ENCODE measurements at places on chromosomes 7 and 10.

- no peak for DNase-seq
Measured at GRCh38 chr7:151008143-151008510, 16.2 kb downstream of the ATG9B start.

DNA sequence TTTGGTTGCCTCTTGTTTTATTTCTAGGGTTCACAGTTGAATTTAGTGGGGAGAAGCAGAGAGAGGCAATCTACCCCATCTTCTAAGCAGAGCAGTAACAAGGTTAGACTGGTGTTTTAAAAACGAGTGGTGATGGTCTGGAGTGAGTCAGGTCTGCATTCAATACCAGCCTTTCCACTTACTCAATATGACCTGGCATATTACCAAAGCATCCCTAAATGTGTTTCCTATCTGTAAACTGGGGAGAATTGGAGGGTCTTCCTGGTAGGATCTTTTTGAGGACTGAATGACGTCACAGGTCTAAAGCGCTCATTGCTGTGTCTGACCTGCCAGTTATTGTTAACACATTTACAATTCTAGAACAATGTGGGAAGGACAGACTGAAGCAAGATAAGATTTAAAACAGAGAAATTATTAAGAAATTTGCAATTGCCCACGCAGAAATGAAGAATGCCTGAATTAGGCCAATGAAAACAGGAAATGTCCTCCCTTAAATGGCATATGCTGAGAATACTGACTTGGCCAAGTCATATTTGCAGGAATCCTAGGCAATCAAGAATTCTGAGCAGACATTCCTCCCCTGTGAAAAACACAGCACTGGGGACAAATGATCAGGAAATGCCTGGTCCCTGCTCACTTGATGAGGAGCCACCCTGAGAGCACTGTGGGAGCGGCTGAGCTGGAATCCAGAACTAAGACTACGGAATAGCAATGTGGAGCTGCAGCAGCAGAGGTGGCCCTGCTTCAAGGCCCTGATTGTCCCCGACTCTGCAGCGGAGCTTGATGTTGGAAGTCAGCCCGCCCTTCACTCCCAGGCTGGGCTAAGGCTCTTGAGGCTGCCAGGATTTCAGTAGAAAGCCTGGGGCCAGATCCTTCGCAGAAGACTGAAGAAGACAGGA is 184.5 kb upstream of the CXCL12 start:
- no peak for DNase-seq

GRCh38 chr10:50561816-50562215 is 61.9 kb downstream of the SGMS1 start:
- DNase-seq, result no peak

GRCh38 chr7:140421521-140421920 is 17.7 kb downstream of the RAB19 start:
- no peak for DNase-seq

- DNase-seq, result no peak
Measured at GRCh38 chr10:21264271-21264670, 261.2 kb downstream of the SKIDA1 start.

GRCh38 chr7:100130608-100131453 is 4.1 kb downstream of the MBLAC1 start:
- DNase-seq, result peak; percentile 74

- DNase-seq, result no peak
Measured at GRCh38 chr7:1698951-1699350, 28.9 kb downstream of the ELFN1 start.

- DNase-seq, result no peak
Measured at GRCh38 chr7:110224643-110225042, 866.3 kb upstream of the LRRN3 start.

DNA sequence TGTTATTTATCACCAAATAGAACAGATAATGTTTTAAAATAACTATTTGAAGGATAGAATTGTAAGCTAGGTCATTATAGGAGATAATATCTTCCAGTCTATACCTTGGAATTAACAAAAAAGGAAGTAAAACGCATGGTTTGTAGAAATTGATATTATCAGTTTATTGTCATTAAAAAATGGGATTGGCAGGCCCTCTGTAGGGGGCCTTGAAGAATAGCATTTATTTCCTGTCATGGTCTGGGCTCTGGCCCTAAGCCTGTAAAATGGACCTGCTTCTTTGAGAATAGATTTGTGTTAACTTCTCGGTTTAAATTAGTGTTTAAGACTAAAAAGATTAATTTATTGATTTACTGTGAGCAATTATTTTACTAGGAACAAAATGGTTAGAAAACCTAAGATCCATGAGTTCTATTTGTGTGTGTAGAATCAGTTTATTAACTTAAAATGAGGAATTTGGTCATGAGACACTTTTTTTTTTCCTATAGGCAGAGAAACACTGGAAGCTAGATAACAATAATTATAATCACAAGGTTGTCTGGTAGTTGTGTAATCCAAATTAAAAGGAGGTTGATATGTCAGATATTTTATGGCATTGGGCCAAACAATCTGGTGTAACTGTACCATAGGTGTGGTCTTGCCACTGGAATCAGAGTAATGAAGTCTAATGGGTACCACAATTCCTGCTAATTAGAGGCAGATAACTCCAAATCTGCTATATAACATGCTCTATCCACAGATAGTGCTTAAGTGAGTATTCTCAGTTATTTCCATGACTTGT is 197.4 kb upstream of the FOXP2 start:
- DNase-seq, result no peak

- DNase-seq, result no peak
Measured at GRCh38 chr7:138538518-138538917, 78.5 kb downstream of the TRIM24 start.

- DNase-seq, result no peak
Measured at GRCh38 chr7:100892364-100893317, 3.0 kb downstream of the ACHE start.

DNA sequence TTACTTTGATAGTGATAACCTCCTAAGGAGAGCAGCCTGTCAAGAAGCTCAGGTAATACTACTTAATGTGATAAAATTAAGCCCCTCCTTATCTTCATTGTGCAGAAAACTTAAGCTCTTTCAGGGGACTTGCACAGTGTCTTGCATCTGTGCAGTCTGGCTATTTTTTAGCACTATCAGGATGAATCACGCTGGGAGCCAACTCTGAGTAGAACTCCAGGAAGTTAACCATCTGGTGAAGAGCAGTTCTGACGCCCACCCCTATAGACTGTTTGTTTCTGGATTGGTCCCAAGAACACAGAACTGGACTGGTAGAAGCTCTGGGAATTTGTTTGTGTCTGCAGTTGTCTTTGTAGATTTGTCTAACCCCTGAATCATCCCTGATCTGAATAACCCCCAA is 41.9 kb downstream of the AGK start:
- no peak for DNase-seq

GRCh38 chr7:5552123-5552522 is 128.5 kb upstream of the TNRC18 start:
- no peak for DNase-seq

GRCh38 chr7:122622682-122623081 is 76.2 kb downstream of the RNF133 start:
- DNase-seq, result no peak

- DNase-seq, result no peak
Measured at GRCh38 chr7:111409714-111410422, 152.4 kb downstream of the IMMP2L start.

GRCh38 chr10:14530465-14530864 is 199.7 kb upstream of the FRMD4A start:
- DNase-seq, result no peak

- DNase-seq, result no peak
Measured at GRCh38 chr10:29102233-29102632, 186.6 kb upstream of the LYZL1 start.

- no peak for DNase-seq
Measured at GRCh38 chr7:43192806-43193460, 80.5 kb downstream of the HECW1 start.

GRCh38 chr10:88227342-88228018 is 355.6 kb downstream of the RNLS start:
- DNase-seq, result no peak

DNA sequence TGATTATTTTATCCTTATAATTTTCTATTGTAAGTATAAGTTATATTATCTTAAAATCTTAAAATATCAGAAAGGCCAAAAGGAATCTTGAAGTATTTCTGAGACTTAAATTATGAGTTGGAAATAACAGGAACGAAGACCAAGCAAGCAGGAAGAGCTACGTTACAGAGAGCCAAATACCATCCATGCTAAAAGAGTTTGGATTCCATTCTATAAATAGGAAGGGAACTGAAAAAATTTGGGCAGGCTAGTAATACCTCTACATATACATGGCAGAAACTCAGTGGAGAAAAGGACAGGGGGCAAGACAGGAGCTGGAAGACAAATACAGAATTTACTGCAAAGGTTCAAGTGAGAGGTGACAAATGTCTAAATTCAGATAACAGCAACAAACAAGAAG is 16.7 kb downstream of the ITGB1 start:
- DNase-seq, result no peak

GRCh38 chr7:71517940-71518699 is 386.2 kb downstream of the GALNT17 start:
- DNase-seq, result no peak

DNA sequence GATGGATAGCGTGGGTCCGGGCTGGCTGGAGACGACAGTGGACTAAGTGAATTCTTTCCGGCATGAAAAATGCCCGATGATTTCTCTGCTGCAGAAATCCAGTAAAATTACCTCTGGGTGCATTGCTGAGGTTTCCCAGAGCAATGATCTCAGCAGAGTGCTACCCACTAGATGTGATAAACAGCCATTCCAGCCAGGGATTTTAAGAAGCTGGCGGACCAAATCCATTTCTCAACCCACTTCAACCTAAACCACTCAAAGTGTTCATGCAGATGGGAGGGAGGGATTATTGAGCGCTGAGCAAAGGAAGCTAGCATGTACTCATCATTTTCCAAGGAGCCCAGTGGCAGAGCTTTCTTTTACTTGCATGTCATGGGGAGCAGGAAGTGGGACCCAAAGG is 116.7 kb downstream of the PRKCQ start:
- DNase-seq, result no peak

GRCh38 chr10:120613180-120613579 is 156.2 kb downstream of the PLPP4 start:
- DNase-seq, result no peak

DNA sequence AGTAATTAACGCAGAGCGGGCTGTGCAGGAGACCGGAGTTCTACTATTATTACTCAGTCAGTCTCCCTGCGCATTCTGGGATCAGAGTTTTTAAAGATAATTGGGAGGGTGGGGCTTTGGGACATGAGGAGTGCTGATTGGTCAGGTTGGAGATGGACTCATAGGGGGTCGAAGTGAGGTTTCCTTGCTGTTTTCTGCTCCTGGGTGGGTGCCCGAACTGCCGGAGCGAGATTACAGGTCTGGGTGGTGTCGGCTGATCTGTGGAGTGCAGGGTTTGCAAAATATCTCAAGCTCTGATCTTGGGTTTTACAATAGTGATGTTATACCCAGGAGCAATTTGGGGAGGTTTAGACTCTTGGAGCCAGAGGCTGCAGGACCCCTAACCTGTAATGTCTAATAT is 3.9 kb upstream of the LRRC27 start:
- no peak for DNase-seq

DNA sequence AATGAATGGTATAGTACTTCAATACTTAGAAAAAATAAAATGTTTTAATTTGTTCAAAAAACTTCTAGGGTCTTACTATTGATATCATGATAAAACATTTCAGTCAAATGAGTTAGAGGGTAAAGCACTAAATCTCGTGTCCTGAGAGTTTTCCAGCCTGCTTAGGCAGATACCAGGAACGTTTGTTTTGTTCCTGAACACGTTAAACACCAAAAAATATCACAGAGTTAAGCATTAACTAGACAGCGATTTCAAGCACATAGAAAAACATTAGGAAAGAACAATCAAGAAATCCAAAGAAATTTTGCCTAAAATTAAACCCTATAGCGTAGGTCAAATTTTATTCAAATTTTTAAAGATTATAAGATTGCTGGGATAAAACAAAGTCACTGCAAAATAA is 204.6 kb upstream of the AGR3 start:
- no peak for DNase-seq

- no peak for DNase-seq
Measured at GRCh38 chr7:10780400-10780747, 193.3 kb upstream of the PHF14 start.

- no peak for DNase-seq
Measured at GRCh38 chr7:148347981-148348380, 242.6 kb upstream of the C7orf33 start.

DNA sequence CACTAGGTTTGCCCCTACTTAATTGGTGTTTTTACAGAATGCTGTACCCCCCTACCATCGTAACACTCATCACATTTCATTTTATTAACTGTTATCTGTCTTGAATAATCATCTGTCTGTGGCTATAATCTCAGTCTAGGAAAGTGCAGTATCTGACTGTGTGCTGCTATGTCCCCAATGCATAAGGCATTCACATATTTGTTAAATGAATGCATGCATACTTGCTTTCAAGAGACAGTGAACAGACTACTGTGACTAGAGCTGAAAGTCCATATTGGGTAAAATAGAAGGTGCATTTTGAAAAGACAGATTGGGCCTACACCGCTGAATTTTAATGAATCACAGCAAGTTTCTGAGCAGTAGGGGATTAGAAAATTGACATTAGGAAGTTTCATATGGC is 112.3 kb downstream of the ARHGAP12 start:
- DNase-seq, result no peak

- no peak for DNase-seq
Measured at GRCh38 chr10:98135222-98135899, 904 bp downstream of the R3HCC1L start.

DNA sequence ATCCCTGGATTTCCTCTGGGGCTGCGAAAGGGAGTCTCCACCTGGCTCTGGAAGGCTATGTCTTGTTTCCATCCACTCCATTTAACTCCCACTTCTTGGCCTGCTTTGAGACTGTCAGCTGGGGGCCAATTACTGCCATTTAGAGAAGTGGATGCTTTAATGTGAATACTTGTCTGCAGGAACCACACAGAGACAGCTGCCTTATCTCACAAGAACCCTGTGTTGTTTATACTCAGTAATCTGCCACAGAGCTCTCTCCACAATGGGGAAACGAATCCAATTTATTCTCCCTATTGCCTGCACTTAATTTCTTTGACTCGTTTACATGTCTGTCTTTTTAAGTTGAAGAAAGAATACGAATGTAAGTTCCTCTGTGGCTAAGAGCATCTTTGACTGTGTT is 787.0 kb upstream of the C7orf33 start:
- DNase-seq, result no peak

DNA sequence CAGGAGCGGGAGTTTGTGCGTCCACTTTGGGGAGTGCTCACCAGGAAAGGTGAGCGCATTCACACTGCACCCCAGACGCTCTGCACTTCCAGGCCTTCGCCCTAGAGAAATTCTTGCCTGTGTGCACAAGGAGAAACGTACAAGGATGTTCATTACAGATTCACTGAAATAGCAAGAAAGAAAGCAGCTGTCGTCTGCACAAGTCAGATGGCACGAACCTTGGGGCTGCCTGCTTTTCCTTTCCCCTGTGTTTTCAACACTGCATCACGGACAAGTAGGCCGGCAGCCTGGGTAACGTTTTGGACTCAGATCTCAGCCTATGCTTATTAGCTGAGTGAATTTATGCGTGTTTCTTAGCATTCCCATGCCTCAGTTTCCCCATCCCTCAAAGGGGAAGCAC is 546.8 kb upstream of the FOXK1 start:
- DNase-seq, result no peak

DNA sequence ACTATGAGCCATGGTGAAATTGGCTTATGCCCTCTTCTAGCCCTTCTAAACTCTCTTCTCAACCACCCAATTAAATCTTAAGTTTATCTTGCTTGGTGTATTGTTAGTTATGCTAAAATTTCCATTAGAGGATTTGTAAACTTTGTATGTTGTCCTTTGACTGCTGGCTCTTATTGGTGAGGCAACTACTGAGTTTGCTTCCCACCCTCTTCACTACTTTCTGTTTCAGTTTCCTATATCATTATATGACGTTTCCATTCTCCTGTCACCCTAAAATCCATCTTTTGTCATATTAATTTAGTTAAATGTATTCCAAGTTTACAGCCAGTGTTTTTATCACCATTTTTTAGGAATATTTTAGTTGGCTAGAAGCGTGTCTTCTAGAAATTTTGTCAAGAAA is 80.9 kb upstream of the VWC2 start:
- DNase-seq, result no peak

Data from activated CD8-positive, alpha-beta memory T cell treated with anti-CD3 and anti-CD28 coated beads for 1 hour (primary cell).